T-helper 2 cell (primary cell): ENCODE measurements at places on chromosomes 2 and 18.

DNA sequence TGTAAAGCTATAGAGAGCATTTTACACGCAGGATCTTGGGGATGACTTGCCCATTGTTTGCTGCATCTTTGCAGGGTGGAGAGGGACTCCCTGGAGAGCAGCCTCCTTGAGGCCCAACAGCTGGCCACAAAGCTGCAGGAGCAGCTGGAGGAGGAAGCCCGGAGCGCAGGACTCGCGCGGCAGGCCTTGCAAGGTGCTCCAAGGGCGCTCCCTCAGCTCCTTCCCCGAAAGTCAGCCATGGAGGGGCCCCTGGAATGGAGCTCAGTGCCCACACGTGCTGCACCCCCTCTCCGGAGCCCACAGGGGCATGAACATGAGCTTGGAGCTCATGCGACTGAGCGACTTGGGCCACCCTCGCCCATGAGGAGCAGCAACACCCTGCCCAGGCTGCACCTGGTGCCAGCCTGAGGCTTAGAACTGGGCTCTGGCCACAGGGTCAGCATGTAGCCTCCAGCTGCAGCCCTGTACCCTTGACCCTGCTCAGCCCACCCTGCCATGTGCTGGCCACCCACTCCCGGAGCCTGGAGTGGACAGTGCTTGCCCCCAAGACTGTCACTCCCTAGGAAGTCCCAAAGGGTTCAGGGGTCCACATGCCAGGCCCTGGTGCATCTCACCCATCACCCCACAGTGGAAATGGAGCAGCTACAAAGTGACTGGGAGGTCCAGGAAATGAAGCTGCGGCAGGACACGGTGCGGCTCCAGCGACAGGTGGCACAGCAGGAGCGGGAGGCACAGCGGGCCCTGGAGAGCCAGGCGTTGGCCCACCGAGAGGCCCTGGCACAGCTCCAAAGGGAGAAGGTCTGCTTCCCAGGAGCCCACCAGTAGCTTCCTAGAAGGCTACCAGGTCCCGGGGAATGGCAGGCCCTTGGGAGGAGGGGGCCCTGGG, 43.0 kb downstream of the CROCC2 start:
- no peak for DNase-seq

DNA sequence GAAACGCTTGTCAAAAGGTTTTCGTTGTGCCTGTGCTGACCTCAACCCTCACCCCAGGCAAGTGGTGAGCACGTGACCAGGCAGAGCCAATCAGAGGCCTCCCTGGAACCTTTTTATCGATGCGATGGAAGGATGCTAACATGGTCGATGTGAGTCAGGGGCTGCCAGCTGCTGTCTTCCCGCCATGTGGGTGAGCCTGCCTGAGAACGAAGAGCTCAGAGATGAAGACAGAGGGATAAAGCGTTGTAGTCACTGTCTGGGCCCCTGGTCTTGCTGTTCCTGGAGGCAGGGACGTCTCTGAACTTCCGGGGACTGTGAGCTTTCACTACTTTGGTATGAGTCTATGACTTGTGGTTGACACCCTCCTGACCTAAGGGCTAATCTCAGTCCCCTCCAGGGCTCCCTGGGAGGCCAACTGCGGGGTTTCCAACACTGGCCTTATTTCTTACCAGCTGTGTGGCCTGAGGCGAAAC, 18.6 kb downstream of the DNMT3A start:
- no peak for DNase-seq

DNA sequence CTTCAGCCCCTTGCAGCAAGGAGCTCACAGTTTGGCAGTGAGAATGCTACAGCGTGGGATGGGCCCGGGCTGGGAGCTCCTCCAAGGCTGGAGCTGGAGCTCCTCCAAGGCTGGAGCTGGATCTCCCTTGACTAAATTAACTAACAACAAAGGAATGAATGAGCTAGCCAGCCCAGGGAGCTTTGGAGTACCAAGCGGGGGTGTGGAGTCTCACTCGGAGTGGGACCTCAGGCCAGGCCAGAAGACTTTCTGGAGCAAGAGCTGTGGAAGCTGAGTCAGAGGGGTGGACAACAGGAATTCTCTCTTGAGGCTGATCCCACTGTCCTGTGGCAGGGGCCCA, 244.7 kb upstream of the HS6ST1 start:
- no peak for DNase-seq

GRCh38 chr2:130972410-130972809, 120.8 kb downstream of the FAM168B start:
- no peak for DNase-seq

DNA sequence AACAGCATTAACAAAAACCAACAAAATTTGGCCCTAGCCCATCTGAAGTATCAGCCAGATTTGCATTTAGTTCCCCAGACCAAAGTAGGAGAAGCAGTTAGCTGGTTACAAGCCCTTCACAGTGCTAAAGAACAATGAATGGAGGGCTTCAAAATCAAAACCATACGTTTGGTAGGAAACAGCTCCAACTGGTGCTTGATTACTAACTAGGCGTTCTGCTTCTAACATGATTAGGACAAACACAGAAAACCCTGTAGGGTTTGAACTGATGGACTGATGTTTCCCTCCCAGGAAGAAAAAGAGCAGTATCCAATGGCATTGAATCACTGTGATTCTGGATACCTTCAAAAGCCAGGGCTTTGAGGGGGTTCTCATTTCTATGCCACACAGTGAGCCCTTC, 20.5 kb upstream of the STAT4 start:
- DNase-seq = no peak
